ENCODE measurements at places on chromosomes 12 and 14.
A peak's percentile ranks its signal among the peaks of the same experiment; 100 is the strongest.

DNA sequence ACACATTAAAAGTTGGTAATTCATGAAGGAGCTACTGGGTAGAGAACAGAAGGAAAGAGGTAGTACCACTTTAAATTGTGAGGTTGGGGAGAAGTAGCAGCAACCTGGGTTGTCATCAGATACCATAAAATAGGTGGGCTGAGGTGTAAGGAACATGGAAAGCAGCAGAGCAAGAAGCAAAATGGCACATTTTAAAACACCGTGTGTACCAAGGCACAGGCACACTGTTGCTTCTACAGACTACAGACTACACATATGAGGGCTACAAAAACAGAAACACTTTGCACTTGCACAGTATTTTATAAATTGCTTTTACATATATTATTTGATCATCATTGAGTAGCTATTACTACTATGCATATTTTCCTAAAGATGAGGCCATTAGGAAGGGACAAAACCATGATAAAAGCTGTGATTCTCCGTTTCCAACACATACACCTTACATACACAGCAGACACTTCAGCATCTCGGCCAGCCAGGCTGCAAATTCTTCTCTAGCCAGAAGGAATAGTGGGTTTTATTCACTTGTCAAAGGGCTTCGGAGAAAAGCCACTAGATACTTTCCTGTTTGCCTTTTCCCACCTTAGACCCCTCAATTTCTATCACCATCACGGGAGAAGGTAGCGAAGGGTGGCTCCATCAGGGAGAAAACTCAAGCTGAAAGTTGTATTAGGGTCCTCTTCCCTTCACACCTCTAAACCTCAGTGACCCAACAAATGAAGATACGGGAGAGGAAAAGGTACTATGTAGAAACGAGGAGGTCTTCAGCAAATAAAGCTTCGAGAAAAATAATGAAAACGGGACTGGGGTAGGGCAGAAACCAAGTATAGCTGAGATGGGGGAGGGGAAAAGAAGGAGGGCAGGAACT is 1.6 kb downstream of the PYM1 start:
- DNase-seq = no peak

- no peak for DNase-seq
These were observed 20.6 kb upstream of the BDKRB1 start for GRCh38 chr14:96235426-96235825.

DNA sequence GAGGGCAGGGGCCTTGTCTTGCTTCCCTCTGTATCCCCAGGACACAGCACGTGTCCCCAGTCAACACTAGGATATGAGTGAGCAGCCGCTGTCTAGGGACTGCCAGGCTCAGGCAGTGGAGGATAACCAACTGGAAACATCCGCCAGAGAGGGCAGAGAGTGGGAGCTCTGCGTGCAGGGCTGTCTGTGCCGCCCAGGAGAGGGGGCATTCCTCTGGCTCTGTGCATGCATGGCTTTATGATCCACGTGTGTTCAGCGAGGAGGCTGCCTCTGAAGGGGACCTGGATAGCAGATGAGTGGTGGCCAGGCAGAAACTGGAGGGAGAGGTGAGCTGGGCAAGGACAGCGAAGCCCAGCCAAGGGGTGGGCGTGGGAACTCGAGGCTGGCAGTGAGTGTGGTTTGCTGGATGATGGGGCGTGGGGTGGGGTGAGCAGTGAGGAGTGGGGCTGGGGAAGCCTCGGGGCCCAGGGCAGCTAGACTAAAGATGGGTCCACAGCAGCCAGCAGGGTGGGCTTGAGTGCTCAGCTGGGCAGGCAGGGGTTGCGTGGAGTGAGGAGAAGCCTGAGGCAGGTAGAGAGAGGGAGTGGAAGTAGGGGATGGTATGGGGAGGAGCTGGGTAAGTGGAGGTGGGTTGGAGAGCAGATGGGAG is 72.9 kb downstream of the PRIMA1 start:
- no peak for DNase-seq

DNA sequence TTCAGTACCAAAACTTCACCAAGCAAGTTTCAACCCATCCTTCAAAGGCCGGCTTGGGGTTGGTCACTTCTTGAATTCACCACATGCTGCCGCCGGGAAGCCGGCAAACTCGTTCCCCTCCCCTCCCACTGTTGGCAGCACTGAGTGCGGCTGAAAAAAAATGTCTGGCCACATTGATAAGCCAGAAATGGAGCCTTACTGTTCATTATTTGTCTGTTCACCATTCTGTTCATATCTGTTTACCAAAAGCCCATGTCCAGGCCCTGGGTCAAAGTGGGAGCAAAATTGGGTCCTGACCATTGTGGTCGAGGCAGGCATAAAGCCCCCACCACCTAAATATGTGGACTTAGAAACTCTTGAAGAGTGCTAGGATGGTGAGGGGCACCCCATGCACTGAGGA is 7.3 kb upstream of the HSP90AA1 start:
- no peak for DNase-seq

DNA sequence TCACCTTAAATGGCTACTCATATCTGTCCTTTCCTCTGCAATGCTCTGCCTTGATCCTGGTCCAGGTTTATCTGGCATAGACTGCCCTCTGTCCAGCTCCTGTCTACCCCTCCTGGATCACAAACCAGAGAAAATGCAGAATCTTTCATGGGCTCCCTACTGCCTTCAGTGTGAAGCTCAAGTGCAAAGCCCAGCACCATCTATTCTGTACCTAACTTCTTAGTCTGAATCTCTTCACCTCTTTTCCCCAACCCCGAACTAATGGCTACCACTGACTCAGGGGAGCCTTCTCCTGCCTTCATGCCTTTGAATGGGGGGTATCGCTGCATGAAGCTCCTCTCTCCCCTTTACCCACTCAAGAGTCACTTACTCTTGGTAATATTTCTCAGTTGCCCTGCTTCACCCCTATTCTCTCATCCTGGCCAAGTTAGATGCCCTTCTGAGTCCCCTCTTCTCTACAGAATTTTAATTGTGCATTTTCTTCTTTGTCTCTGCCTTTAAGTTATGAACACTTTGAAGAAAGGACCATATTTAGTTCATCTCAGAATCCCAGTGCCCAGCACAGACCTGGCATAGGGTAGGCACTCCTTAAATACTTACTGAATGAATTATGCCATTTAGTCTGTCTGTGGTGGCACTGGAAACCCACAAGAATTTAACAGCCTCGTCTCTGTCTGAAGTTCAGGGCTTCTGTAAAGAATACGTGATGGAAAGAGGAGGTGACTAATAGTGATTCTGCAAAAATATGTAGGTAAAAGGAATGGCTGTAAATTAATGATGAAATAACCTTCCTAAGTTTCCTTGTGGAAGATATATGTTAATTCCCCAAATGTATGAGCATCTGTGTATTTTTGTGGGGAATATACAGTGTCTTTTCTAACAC is 191.3 kb upstream of the AMIGO2 start:
- peak; percentile 74 for DNase-seq

DNA sequence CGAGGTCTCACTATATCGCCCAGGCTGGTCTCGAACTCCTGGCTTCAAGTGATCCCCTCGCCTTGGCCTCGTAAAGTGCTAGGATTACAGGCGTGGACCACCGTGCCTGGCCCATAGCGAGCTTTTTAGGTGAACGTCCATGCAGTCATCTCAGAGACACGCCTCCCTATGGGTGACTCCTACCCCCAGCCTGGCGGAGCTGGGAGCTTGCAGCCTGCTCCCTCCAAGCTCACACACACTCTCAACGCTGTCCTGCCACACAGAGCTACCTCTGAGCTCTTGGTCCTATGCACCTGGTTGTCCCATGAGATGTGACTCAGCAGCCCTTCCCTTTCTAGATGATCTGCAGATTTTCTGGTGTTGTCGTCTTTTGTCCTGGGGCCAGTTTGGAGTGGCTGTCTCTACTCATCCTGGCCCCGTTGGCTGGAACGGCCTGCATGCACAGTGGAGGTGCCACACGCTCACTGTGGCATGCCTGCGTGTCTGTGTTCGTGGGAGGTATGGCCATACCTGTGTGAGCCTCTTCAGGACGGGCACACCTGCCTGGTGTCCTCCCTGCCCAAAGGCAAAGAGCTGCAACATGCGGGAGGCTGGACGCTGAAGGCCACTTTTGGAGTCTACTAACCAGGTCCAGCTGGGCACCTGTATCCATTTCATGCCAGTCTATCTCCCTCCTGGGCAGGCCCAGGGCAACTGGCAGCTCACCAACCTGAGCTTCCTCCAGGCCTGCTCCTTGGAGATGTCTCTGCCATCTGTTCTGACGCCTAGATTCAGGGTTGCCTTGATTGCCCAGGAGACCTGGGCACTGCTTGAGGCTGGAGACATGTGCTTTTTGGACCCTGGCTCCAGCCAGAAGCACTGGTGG is 18.1 kb downstream of the CABP1 start:
- no peak for DNase-seq

DNA sequence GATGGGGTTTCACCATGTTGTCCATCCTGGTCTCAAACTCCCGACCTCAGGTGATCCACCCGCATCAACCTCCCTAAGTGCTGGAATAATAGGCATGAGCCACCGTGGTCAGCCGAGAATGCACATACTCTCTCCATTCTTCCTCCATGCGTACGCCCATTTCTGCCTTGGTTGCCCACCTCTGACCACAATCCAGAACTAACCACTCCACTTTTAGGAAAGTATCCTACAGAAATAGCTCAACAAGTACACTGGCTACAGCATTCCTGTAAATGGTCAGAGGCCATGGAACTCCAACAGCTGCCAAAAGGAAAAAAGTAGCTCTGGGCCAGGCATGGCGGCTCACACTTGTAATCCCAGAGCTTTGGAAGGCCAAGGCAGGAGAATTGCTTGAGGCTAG is 60.7 kb downstream of the IRF2BPL start:
- no peak for DNase-seq
